ENCODE measurements at places on chromosomes 16 and 17.
A peak's percentile ranks its signal among the peaks of the same experiment; 100 is the strongest.

DNA sequence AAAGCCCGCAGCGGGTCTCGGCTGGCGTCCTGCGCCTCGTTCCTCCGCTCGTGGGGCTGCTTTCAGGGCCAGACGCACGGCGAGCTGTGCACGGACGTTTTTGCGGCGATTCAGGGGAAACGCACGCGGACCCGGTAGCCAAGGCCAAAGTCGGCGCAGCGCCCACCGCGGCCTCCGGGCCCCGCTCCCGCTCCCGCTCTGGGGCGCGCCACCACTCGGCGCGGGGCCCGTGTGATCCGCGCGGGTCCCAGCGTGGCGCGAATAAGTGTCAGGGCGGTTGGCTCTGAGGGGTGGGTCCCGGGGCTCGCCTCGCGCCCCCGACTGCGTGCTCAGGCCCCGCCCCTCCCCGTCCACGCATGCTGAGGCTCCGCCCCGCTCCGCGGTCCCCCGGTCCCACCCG, 694 bp upstream of the TBCD start:
- DNase-seq = no peak

DNA sequence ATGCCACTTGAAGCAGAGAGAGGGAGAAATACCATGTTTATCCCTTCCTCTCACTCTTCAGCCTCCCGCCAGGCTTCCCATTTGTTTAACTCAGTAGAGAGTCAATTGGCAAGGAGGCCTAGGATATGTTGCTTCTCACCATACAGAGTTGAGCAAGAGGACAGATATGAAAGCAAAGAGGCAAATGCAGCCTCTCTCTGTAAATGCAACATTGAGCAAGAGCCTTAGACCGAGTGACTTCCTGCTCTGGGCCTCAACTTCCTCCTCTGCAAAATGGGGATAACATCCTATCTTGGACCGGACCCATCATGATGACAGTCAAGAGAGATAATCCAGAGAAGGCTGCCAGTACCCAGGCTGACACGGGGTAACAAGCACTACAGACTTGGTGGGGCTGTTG, 36.8 kb downstream of the SOCS1 start:
- DNase-seq = no peak

GRCh38 chr16:65624666-65625065, 502.8 kb upstream of the CDH11 start:
- no peak for DNase-seq

DNA sequence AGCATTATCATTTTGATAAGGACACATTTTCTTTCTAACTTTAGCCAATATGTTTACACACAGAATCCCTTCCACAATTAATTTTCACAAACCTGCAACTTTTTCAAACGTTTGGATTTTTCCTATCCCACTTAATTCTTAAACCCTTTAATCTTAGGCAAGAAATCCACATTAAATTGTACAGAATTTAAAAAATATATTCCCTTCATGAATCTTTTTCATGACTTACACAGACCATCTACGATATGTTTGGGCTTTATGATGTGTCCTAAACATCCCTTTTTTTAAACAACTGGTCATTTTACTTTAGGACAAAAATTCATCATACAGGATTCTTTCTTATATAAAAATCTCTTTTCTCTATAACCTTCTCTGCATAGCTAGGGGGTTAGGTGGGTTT, 241.5 kb upstream of the CNTNAP4 start:
- DNase-seq = no peak

DNA sequence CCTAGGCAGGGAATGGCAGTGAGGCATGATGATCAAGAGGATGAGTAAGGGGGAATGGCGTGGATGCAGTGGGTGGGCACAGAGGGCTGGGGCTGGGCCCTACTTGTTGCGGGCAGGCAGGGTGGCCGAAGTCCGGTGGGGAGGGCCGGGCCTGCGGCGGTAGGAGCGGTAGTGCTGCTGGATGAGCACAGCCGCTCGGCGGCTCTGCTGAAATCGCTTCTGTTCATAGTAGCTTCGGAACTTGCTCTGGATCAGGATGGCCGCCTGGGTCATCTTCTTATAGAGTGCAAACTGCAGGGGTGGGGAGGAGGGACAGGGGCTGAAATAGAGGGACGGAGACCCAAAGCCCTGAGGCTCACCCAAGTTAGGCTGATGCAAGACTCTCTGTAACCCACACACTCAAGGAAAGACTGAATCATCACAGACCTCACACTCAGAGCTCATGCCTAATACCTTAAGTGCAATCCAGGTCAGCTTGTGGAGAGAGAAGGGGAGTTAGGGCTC, 1.5 kb upstream of the SPAG7 start:
- peak; percentile 37 for DNase-seq

GRCh38 chr17:81666092-81666341, 388 bp downstream of the OXLD1 start:
- DNase-seq = no peak

- DNase-seq = no peak
These were observed 32.2 kb downstream of the SDK2 start for GRCh38 chr17:73612031-73612472.

- DNase-seq = no peak
These were observed 4.5 kb downstream of the TBX4 start for GRCh38 chr17:61456688-61457225.

- no peak for DNase-seq
These were observed 1.2 kb downstream of the HAS3 start for GRCh38 chr16:69106491-69107315.

GRCh38 chr17:40813804-40814203, 8.6 kb downstream of the KRT10 start:
- no peak for DNase-seq

DNA sequence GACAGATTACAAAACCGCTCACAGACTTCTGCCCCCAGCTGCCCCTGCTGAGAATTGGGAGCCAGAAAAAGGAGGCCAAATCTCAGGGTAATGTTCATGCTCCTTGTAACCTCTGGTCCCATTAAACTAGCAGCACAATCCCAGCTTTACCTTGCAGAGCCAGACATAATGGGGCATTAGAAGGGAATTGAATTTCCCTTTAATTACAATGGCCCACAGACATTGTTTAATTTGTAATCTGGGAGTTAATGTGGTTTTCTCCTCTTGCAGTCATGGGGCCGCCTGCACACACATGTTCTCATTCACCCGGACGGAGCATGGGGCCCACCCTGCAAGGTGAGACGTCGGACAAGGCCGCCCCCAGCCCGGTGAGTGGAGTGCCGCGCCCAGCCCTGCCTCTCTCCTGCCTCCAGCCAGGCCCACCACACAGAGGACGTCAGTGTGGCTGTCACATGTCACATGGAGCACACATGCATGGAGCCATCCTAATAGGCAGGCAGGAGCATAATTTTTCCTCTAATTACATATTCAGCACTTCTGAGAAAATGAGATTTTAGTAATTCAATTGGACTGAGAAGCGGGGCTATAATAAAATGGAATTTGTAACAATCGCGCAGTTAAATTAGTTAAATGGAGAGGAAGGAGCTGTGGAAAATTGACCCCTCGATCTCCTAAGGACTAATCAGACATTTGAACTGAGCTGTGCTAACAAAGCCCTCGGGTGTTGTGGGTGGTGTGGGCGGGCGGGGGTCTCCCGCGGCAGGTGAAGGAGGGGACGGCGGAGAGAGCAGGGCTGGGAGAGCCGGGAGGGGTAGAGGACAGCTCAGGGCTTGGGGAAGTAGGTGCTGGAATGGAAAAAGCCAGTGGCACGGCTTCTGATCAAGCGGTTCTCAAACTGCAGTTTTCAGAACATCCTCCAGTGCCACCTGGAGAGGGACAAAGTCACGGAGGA, 87.7 kb downstream of the ENGASE start:
- no peak for DNase-seq
